ENCODE measurements at places on chromosomes 13 and 19. TPM values are rescaled to one million over a fixed set of nuclear protein-coding genes. Genes with fewer than 3 reads are reported as not detected.

- DNase-seq = peak; percentile 32
- H3K27me3 ChIP-seq = no peaks in the 10 kb centered on the region
- no peaks in the 10 kb centered on the region for H3K36me3 ChIP-seq
- no peak overlapping the region for H3K4me3 ChIP-seq
- H3K27ac ChIP-seq = no peak overlapping the region
Observed at GRCh38 chr13:34578471-34578870, 363.6 kb upstream of the NBEA start.

- no peak for DNase-seq
- no peaks in the 10 kb centered on the region for H3K27me3 ChIP-seq
- no peaks in the 10 kb centered on the region for H3K4me1 ChIP-seq
- peak overlapping the region; percentile 81 for H3K4me3 ChIP-seq
- no peaks in the 10 kb centered on the region for H3K36me3 ChIP-seq
- H3K27ac ChIP-seq = peak overlapping the region; percentile 89
Observed at GRCh38 chr19:10929402-10929794, 787 bp downstream of the TIMM29 start.

The ONECUT3 gene
- not detected for total RNA-seq

The PDE4C gene
- total RNA-seq = 0.33 TPM
